ENCODE measurements at places on chromosomes 2 and 18. TPM values are rescaled to one million over a fixed set of nuclear protein-coding genes. Genes with fewer than 3 reads are reported as not detected.

- H3K4me3 ChIP-seq = no peak overlapping the region
- no peaks in the 10 kb centered on the region for H3K36me3 ChIP-seq
- no peaks in the 10 kb centered on the region for H3K27me3 ChIP-seq
These were observed 69.8 kb upstream of the PDE1A start for GRCh38 chr2:182496596-182496995.

DNA sequence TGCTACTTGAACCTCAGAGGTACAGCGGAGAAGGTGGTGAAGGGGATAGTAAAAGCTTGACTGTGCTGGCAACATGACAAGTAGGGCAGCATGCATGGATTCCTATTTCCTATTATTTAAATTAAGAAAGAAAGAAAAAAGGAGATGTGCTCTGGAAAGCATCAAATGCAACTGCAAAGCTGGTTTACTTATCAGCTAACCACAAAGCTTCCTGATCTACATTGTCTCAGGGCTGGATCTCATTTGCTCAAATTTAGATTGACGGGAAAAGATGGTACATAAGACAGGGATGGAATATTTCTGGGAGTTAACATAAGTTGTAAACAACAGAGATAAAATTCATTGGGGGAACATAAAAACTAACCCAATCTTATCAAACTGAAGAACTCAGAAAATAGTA lies 178.0 kb downstream of the RIT2 start:
- H3K36me3 ChIP-seq = no peaks in the 10 kb centered on the region
- no peak overlapping the region for H3K4me3 ChIP-seq
- H3K27me3 ChIP-seq = no peaks in the 10 kb centered on the region
- H3K4me1 ChIP-seq = no peaks in the 10 kb centered on the region
- no peak for DNase-seq
- H3K27ac ChIP-seq = no peak overlapping the region

- no peak overlapping the region for H3K27ac ChIP-seq
- DNase-seq = peak; percentile 75
- H3K27me3 ChIP-seq = peaks cover 72% of the 10 kb centered on the region
- peaks cover 2% of the 10 kb centered on the region for H3K36me3 ChIP-seq
- H3K4me3 ChIP-seq = peak overlapping the region; percentile 84
These were observed 762 bp upstream of the GAD1 start for GRCh38 chr2:170815746-170816503.

DNA sequence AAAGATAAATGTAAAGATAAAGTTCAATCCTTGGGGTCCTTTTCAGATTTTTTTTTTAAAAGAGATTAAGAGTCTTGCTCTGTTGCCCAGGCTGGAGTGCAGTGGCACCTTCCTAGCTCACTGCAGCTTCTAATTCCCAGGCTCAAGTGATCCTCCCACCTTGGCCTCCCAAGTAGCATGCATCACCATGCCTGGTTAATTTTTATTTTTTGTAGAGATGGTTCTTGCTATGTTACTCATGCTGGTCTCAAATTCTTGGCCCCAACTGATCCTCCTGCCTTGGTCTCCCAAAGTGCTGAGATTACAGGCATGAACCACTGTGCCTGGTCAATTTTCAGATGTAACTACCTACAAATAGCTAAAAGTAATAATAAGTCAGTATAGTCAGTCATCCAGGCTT lies 21.1 kb downstream of the NFE2L2 start:
- H3K36me3 ChIP-seq = peaks cover 22% of the 10 kb centered on the region
- no peak overlapping the region for H3K27ac ChIP-seq
- H3K4me3 ChIP-seq = no peak overlapping the region
- H3K4me1 ChIP-seq = peaks cover 63% of the 10 kb centered on the region

DNA sequence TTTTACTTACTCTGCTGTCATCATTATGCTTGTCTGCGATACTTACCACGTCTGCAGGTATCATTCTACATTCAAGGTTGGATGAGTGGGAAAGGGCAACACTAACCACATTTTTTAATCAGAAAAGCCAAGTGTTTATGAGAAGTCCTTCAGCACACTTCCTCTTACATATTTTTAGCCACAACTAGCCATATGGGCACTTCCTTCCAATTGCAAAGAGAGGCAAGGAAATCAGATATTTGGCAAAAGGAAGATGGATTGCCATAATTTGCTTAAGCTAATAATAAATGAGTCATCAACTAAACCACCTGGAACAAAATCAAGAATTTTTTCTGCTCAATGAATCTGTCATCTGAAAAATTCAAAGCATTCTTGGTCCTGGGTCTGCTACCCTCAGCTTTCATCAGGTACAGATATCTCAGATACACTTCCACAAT lies 16.7 kb upstream of the MRO start:
- no peak overlapping the region for H3K4me3 ChIP-seq
- no peak for DNase-seq
- H3K4me1 ChIP-seq = peaks cover 14% of the 10 kb centered on the region
- H3K27ac ChIP-seq = no peak overlapping the region

Gene HOXD12
- total RNA-seq = not detected

Gene SERPINB4
- total RNA-seq = not detected

Gene PLB1
- total RNA-seq = 0.30 TPM
